IPS-NIHi11 (cell line): ENCODE measurements at places on chromosomes 12 and 14.

DNA sequence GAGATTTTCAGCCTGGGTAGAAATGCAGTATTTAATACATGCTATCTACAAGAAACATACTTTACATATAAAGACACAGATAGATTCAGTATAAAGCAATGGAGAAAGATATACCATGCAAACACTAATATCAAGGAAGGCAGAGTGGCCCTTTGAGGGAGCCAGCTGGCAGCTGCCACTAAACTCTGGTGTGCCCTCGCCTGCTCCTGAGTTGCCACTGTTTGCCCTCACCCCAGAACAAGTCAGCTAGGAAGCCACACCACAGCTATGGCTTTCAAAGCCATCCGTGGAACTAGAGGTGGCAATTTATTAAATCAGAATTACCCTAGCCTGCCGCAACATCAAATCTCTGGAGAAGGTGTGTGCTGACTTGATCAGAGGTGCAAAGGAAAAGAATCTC lies 18.3 kb downstream of the PXN start:
- no peak for DNase-seq

- peak; percentile 84 for DNase-seq
Observed at GRCh38 chr14:53956427-53957201, at the start of gene BMP4. BMP4 (minus strand) TSS chr14:53956825; CDS start chr14:53952222, 4,603 bp downstream.

- DNase-seq = no peak
Observed at GRCh38 chr14:76968621-76969063, 59.9 kb downstream of the IRF2BPL start.

DNA sequence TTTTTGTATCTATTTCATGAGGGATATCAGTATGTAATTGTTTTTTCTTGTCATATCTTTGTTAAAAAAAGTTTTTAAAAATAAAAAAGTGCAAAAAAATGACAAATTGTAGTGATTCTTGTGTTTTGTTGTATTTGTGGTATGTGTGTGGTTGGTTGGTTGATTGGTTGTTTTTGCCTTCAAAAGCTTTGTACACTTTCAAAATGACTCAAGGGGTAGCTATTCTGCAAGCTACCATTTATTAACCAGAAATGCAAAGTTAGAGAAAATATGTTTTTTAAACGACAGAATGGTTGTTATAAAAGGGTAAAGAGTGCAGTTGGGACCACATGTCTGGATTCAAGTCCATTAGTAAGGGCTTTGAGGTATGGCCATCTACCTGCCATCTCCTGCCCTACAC lies 119.3 kb downstream of the SLC35F4 start:
- DNase-seq = no peak

GRCh38 chr14:95609398-95609990 lies 74.6 kb downstream of the GLRX5 start:
- DNase-seq = peak; percentile 66

- no peak for DNase-seq
Observed at GRCh38 chr12:116833474-116833873, 47.8 kb downstream of the HRK start.

GRCh38 chr12:18982226-18982949 lies 147.1 kb upstream of the PLEKHA5 start:
- DNase-seq = no peak

DNA sequence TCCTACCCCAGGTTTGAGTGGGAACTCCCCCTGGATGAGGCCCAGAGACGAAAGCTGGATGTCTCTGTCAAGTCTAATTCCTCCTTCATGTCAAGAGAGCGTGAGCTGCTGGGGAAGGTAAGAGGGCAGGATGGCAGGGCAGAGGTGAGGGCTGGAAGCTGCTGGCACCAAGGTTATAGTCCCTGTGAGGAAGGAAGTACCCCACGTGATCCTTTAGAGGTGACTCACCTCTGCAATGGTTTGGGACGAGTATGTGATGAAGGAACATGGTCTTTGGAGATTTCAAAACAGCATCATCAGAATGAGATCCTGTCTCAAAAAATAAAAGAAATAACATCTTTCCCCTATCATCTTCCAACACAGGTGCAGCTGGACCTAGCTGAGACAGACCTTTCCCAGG lies 9.2 kb upstream of the MYL6B start:
- no peak for DNase-seq

DNA sequence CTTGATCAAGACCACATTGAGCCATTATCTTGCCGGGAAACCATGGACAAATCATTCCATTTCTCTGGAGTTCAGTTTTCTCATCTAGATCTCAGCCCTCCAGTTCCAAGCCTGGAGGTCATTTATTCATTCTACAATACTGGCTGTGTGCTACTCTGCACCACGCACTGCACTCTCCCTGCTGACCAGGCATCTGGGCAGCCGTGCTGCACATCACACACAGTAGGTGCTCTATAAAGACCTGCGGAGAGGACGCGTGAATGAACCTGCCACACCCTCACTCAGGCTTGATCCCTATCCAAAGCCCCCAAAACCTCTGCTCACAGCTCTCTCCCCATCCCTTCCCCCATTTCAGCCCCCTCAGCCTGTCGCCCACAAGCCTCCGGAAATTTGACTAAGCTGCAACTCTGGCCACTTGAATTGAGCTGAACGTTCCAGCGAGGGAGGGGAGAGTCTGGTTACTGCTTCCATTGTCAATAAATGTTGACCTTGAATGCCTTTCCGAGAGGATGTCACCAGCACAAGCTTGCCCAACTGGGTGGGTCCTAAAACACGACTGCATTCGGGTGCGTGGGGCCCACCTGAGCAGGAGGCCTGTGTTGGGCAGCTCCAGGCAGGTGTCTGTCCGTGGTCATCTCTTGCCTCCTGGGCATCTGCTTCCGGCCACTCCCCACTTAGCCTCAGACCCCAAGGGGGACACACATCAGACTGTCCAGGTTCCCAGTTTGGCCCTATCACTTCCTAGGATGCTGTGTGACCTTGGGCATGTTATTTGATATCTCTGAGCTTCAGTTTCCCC lies 17.8 kb downstream of the FAIM2 start:
- no peak for DNase-seq

GRCh38 chr12:7486512-7486911 lies 17.1 kb downstream of the CD163 start:
- no peak for DNase-seq

DNA sequence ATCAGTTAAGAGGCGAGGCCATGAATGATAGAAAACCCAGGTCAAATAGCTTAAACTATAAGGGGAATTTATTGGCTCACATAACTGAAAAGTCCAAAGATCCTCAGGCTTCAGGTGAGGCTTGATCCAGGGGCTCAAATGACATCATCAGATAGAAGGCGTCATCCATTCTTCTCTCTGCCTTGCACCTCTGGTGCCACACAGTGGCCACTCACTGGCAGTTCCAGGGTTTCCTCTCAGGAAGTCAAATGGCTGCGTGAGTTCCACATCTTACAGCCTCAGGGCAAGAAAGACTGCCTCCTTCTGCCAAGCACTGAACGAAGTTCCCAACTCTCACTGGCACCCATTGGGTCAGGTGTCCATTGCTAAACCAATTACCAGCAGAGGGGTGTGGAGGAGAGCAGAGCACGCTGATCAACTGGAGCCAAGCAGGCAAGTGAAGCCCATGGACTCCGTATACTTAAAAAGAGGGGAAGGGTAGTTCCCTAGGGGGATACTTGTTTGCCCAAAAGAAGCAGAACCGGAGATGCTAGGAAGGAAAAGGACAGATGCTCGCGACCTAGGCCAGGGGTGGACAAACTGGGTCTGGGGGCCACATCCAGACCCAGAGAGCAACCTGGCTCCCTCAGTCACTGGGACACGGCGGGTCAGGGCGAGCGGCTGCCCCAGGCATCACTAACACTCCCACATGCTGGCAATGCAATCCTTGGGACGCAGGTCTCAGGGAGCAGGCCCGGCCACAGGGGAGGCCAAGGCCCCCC lies 69.3 kb downstream of the SERPINA3 start:
- peak; percentile 63 for DNase-seq

GRCh38 chr14:39766397-39767000 lies 334.3 kb upstream of the FBXO33 start:
- DNase-seq = peak; percentile 17

DNA sequence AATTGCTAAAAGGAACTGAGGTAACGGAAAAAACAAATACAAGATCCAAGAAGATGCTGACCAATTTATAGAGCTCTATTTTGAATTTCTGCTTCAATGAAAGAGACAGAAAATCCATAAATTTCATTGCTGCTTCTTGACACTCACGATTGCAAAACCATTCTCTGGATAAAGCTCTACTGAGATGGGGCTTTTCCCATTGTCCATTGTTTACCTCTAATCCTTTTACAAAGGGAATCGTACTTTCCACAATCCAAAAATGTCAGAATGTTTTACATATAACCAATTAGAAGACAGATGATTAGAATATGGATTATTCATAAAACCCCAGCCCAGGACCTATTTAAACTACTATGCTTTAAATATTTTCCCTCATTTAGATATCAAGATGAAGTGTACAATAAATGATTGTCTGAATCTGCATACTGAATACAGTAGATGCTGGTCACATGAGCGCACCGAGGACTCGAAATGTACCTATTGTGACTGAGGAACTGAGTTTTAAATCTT lies 16.7 kb upstream of the TMCC3 start:
- no peak for DNase-seq

DNA sequence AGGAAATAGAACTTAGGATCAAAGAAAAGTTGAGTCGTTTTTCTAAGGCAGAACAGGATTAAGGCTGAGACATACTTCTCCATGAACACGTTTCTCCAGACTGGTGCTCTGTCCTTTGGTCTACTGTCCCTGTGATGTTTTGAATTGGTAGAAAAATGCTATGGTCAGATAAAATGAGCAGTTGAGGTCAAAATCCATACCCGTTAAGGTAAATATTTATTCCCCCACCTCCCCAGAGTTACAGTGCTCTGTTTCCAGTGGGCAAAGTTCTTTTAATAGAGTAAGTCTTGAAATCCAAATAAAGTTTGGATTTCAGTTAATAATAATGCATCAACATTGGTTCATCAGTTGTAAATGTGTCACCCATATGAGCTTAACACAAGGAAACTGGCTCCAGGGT lies 74.5 kb downstream of the PTHLH start:
- DNase-seq = no peak

GRCh38 chr14:31410048-31410650 lies 10.2 kb downstream of the HEATR5A start:
- no peak for DNase-seq

DNA sequence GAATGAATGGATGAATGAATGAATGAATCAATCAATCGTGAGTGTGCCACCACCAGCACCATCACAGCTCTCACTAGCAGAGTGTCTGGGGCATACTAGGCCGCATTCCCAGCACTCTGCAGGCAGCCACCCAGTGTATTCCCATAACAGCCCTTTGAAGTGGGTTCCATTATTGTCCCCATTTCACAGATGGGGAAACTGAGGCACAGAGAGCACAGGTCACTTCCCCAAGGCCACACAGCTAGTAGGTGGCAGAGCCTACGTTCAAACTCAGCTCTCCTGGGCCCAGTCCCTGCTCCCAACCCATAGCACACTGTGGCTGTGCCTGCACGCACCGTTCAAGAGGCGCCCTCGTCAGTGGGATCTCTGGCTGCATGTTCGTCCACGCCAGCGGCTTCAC lies 88.1 kb downstream of the RFLNA start:
- no peak for DNase-seq

- no peak for DNase-seq
Observed at GRCh38 chr12:11717519-11717961, 68.1 kb downstream of the ETV6 start.

DNA sequence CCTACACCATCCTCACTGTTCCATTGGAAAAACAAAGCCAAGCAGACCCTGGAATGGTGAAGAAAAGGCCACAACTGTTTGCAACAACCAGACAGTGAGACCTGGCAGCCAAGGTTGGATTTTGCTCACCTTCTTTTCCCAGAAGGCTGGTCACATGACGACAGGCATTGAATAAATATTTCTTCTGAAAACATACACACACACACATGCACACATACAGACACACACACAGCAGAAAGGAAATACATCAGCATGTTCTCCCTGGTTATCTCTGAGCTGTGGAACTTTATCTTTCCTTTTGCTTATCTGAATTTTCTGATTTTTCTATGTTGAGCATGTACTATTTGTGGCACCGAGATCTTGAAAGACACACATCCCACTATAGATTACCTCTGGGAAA lies 38.0 kb upstream of the CCDC60 start:
- DNase-seq = no peak

DNA sequence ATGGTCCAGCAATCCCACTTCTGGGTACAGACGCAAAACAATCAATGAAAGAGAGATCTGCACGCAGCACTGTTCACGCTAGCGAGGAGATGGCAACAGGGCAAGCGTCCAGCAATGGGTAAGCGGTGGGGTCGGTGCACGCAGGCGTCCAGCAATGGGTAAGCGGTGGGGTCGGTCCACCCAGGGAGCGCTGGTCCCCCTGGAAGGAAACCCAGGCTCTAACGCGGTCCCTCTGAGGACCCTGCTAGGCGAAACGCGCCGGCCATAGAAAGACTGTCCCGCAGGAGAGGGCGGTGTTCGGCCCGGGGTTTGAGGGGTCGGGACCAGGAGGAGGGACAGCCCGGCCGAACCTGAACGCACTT lies 618 bp upstream of the PGAM5 start:
- no peak for DNase-seq

GRCh38 chr12:124190312-124191023 lies 104.4 kb upstream of the RFLNA start:
- no peak for DNase-seq

DNA sequence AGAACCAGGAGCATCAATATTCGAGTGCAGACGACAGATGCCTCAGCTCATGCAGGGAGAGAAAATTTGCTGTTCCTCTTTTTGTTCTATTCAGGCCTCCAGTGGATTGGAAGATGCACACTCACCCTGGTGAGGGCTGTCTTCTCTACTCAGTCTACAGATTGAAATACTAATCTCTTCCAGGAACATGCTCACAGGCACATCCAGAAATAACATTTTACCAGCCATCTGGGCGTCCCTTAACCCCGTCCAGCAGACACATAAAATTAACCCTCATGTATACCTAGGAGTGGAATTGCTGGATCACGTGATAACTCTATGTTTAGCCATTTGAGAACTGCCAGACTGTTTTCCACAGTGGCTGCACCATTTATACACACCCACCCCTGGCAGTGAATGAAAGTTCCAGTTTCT lies 4.5 kb upstream of the OAS2 start:
- DNase-seq = no peak

DNA sequence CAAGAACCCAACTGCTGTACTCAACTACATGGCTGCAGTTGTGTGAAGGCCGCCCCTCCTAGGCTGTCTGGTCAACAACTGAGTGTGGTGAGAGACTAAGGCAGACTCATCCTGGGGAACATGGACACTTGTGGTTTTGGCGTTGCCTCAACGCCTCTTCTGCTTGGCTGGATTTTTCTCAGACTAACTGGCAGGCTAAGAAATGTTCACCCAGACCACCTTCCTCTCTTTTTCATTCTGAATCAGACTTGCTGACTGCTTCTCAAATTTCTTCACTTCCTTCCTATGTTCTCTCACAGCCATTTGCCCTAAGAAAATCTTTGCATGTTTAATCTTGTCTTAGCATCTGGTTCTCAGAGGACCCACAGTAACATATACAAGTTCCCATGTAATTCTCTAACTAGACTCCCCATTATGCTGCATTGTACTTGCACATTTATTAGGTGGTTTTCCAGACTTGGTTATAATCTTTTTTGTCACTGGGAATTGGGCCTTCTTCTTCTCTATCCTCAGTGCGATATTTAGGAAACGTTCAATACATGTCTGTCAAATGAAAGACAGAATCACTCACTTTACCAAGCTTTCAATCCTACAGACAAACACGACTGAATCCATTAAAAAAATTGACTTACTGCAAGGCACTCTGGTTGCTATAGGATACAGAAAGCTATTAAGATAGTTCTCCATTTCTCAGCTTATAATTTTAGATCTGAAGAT lies 327.6 kb downstream of the CCER1 start:
- DNase-seq = no peak

- no peak for DNase-seq
Observed at GRCh38 chr12:108814462-108815211, 42.7 kb downstream of the SSH1 start.

GRCh38 chr14:97878727-97879126 lies 1081.5 kb downstream of the VRK1 start:
- no peak for DNase-seq
